CD4-positive, alpha-beta T cell treated with Interleukin-6 for 4 hours (primary cell): ENCODE measurements at places on chromosomes 13 and 19.
A peak's percentile ranks its signal among the peaks of the same experiment; 100 is the strongest.

DNA sequence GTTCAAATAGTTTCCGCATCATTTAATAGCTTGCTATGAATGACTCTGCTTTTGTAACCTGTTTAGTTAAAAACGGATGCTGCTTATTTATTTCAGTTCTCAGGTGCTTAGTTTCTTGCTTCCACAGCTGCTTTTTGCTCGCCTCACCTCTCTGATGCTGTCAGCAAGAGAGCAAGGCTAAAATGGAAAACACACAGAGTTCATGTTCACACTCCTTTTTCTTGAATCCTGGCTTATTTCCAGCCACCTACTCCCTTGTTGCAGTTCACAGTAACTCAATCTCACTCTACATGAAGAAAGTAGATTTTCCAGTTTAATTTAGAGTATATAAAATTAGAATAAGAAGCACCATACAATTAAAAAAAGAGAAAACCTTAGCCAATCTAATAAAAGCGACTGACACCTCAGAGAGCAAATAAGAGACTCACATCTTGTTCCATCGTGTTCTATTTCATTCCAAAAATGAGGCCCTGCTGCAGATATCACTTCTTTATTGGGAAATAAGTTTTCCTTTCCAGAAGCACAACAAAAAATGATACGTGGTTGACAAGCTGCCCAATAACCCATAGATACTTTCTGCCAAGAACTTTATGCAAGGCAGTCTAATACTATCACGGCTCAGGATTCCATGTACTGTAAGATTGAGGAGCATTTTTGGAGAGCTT lies 326.1 kb upstream of the SLITRK1 start:
- no peak for DNase-seq

- no peak for DNase-seq
These were observed 11.2 kb downstream of the IGFL1 start for GRCh38 chr19:46240693-46241092.

DNA sequence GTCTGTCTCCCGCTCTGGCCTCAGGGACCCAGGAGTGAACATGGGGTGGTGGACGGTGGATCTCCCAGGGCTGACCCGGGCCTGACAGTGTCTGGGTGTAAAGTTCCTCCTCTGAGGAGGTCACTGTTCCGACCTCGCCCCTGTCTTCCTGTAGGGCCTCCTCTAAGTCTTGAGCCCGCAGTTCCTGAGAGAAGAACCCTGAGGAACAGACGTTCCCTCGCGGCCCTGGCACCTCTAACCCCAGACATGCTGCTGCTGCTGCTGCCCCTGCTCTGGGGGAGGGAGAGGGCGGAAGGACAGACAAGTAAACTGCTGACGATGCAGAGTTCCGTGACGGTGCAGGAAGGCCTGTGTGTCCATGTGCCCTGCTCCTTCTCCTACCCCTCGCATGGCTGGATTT lies at the start of gene SIGLEC9:
Gene SIGLEC9, plus strand, starts transcription at position 178 of the 400 bp plus-strand sequence. Its CDS starts 69 bp downstream, at position 247.
- DNase-seq = no peak

DNA sequence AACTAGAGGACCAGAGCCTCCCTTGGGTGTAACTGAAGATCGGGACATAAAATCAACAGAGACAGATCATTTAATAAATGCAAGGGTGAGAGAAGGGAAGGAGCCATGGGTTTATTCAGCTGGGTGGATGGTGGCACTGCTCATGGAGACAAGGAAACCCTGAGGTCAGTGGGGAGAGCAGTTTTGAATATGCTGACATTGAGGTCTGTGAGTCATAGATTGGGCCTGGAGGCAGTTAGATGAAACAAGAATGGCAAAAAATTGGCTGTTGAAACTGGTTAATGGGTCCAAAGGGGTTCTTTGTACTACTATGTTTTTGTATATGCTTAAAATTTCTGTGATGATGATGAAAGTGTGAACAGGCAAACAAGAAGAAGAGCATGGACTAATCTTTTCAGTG lies 5.1 kb upstream of the GTF3A start:
- DNase-seq = no peak

- DNase-seq = peak; percentile 43
These were observed 27.5 kb upstream of the UBE2L5 start for GRCh38 chr13:30394751-30395191.

- no peak for DNase-seq
These were observed 35.9 kb downstream of the RAB20 start for GRCh38 chr13:110525328-110526319.

DNA sequence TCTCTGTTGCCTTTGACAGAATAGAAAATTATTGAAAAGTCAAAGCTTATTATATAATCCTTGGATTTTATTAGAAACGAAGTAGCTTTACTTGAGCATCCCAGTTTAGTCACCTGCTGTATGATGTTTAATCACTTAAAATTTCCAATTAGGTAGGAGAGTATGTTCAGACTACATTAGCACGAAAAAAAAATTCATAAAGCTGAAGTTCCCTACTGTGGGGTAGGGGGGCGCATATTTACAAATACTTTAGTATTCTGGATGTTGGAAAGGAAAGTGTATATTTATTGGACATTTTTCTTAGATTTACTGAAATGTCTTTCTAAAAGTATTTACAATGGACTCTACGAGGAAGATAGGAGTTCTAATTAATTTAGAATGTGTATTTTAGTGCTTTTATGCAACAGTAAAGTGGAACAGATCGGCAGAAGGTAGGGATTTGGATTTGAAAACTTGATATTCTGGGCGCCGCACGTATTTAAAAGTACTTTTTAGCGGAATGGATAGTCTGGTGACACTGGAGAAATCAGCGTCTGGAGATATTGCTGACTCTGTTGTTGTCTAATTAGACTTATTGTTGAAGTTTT lies 1.9 kb downstream of the CDK8 start:
- no peak for DNase-seq
